COR-L47 (cell line): ENCODE measurements at places on chromosomes 4 and X.

DNA sequence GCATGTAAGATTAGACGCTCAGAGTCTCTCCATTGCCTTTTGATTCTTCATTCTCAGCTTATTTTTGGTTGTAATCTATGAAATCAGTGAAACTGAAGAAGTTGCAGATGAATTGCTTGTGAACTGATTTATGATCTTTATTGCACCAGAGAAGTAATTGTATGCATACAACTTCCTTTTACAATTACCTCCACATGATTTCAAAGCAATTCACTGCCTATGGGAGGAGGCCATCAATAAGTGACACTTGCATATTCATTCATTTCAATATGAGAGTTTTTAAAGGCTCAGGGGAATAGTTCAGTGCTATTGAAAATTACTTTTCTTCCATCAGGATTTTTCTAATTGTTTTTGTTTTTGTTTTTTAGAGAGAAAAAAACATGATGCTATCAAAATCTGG is 222.3 kb downstream of the NKX6-1 start:
- DNase-seq, result no peak

DNA sequence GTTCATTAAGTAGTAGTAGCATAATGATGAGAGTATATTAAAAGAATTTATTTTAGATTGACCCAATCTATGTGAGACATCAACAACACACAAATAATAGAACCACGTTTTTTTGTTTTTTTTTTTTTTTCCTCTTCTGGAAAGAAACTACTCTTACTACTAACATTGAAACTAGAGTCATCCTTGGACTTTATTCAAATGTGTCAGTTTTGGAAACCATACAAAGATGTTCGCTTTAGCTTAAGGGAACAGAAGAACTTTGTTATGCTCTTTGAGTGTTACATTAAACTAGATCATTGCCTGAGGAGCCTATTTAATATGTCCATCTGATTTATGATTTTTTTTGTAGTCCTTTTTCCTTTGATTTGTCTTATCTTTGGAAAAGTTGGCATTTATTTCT is 166.7 kb downstream of the RPA4 start:
- DNase-seq, result no peak

DNA sequence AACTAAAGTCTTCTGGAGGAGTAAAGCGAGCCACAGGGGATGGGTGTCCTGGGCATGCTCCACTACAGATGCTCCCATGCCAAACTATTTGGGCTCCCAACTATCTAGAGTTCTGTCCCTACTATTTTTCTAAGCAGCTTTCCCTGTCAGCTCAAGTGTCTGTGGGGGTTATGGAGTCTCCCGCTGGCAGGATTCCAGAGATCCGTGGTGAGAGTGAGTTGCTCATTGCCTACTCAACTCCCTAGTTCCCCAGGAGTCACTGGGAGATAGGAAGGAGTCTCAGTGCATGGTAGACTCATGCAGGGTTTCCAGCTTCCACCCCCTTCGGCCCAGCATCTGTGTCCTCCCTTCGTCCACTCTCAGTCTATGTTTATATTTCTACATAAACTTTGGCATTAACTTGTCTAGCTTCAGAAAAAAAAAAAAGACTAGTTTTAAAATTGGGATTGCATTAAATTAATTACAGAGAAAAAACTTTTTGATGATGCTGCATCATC is 55.1 kb upstream of the INPP4B start:
- no peak for DNase-seq

DNA sequence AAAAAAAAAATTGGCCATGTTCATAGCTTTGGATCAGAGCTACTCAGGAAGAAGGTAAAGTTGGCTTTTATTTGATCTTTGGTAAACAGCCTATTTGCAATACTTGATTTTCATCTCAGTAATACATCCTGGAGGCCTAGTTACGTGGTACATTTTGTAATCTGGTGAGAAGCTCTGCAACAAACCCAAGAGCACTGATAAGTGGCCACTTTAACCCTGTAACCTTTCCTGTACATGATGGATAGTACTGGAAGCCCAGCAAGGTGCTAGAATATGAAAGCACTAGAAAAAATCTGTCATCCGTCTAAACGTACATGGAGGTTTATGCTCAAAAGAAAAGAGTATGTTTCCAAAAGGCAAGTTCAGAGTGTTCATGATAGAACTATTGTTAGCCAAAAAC is 88.3 kb upstream of the BMP2K start:
- no peak for DNase-seq

DNA sequence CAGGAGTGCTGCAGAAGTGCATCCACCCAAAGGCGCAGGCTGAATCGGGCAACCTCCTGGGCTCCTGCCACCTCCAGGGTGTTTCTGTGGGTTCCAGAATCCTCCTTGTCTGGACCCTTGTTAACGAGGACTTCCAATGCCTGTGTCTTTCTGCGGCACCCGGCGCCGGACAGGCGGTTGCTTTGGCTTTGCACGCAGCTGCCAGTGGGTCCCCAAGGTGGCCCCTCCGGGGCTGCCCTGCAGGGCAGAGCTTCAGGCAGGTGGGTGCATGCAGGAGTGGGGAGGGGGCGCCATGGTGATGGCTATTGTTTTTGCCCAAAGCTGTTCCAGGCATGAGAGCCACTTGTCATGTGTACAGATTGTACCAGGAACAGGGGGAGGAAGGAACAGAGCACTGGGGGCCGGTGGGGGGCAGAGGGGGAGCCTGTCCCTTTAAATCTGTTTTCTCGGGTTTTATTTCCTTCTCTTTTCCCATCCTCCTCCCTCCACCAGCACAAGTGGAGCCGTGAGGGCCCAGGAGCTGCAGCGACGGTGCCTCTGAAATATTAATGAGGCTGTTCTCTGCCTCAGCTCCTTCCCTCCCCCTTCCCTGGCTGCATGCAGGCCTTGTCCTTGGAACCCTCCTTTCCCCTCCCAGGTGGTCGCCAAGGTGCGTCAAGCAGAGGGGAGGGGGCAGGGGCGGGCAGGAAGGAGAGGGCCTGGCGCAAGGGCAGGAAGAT is 13.1 kb downstream of the ATP2B3 start:
- peak; percentile 30 for DNase-seq

GRCh38 chrX:50565718-50566117 is 95.1 kb upstream of the DGKK start:
- DNase-seq, result no peak

GRCh38 chr4:74328501-74328900 is 20.2 kb downstream of the EPGN start:
- no peak for DNase-seq

DNA sequence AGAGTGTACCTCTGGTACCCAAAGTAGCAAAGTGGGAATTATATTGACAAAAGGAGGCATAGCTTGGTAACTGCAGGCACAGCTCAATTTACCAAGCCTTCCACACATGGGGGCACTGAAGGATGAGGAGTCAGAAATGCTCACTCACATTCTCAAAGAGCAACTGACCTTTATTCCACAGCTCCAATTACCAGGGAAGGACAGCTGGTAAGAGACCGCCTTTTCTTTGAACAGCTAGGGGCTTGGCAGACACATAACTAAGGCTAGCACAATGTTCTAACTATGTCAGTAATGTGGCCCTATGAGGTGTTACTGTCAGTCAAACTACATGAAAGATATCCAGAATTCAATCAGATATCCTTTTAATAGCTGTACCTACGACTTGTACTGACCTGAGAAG is 20.5 kb upstream of the STS start:
- no peak for DNase-seq

DNA sequence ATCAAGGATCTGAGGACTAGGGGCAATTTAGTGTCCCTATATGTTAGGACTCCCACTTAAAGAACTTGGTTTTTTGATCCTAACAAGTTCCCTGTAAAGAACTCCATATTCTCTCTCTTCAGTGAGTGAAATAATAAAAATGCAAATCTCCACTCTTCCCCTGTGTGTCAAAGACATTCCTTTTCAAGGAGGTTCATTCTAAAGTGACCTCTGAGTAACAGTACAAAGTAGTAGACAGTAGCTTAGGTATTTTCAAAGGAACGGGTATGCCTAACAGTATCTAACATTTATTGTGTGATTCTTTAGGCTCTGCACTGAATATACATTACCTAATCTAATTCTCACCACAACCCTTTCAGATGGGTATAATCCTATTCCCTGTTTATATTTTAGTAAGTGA is 58.4 kb upstream of the SCOC start:
- DNase-seq, result no peak

GRCh38 chrX:154063234-154063633 is 34.3 kb downstream of the MECP2 start:
- DNase-seq, result no peak

DNA sequence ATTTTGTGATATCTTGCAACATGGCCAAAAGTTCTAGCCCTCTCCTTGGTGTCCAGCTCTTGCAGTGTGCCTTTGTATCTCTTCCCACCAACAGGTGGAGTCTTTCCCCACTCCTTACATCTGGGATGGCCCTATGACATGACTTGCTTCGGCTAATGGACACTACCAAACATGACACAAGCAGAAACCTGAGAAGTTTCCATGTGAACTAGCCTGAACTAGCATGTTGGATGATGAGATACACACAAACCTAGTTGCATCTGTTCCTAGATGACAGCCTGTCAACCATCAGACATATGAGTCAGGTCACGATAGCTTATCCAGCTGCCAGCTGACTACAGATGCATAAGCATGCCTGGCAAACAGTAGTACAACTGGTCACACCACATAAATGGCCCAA is 207.5 kb upstream of the FTHL17 start:
- no peak for DNase-seq

DNA sequence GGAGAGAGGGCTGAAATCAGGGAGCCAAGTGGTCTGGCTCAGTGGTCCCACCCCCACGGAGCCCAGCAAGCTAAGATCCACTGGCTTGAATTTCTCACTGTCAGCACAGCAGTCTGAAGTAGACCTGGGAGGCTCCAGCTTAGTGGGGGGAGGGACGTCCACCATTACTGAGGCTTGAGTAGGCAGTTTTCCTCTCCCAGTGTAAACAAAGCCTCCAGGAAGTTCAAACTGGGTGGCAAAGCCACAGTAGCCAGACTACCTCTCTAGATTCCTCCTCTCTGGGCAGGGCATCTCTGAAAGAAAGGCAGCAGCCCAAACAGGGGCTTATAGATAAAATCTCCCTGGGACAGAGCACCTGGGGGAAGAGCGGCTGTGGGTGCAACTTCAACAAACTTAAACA is 88.1 kb downstream of the NPFFR2 start:
- no peak for DNase-seq

DNA sequence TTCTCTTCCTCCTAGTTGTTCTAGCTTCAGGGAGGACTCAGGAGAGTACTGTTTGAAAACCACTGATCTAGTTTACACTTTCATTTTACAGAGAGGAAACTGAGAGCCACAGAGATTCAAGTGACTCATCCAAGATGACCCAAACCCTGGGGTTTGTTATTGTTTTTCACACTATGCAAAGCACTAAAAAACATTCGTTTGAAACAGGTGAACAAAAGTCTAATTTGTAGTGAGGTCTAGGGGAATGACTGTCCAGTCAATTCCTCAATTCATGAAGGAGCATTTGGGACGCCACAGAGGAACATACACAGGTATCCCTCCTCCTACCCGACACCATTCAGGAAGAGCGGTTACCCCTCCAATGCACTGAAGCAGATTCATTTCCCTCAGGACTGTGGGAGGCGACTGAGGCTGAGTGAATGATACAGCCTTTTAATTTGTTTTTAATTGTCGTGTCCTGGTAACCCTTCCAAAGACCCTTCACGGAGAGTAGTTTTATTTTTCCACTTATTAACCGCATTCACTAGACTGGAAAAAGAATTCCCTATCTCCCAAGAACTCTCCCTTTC is 30.3 kb downstream of the TLR10 start:
- no peak for DNase-seq

DNA sequence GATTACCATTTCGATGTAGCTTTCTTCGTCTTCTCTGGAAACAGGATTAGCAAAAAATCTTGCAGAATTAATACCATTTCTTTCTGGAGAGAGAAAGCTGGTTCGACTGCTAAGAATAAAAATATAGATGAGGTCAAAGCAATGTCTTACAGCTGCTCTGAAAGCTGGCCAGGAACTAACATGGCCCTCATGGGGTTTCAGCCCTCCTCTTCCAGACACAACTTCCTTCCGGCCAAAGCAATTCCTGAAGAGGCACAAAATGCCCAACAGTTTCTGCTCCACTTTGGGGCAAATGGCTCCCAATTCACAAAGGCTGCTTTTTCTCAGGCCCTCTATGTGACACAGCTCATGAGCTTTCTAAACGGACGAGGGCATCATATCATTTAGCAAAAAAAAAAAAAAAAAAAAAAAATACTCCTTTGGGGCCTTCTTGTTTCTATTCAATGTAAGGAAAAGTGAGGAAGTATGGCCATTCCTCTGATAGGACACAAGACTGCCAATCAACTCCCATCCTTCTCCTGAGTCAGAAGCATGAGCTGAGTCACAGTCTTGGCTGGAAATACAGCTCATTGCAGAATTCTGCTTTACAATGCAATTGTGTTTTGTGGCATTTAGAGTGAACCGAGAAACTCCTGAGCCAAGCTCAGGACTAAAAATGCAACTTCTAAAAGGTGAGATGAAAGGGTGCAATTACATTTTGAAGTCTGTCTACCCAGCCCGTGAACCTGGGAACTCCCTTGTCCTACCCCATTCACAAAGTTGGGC is 42.7 kb upstream of the CTAG2 start:
- no peak for DNase-seq

DNA sequence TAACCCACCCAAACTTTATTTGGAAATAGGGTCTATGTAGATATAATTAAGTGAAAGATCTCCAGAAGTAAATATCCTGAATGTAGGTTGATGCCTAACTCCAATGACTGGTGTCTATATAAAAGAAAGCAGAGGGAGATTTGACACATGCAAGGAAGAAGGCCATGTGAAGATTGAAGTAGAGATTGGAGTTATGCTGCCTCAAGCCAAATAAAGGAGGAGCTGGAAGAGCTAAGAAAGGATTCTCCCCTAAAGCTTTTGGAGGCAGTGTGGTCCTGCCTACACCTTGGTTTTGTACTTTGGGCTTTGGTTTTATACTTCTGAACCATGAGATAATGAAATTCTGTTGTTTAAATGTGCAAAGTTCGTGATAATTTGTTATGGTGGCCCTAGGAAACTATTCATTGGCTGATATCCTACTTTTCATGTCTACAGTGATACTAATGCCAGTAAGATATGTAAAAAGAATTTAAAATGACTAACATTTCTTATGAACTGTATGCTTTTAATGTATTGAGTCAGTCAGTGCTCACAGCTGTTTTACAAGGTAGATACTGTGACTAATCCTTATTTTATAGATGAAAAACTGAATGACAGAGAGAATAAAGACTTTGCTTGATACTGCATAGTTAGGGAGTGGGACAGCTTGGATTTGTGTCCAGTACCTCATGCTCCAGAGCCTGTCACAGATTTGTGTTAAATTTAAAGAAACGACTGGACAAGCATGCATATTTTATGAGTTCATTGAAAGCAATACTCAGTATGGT is 5.9 kb upstream of the RAB40AL start:
- DNase-seq, result no peak
